ENCODE measurements at places on chromosomes 1 and 21. TPM values are rescaled to one million over a fixed set of nuclear protein-coding genes. Genes with fewer than 3 reads are reported as not detected.
A peak's percentile ranks its signal among the peaks of the same experiment; 100 is the strongest.

DNA sequence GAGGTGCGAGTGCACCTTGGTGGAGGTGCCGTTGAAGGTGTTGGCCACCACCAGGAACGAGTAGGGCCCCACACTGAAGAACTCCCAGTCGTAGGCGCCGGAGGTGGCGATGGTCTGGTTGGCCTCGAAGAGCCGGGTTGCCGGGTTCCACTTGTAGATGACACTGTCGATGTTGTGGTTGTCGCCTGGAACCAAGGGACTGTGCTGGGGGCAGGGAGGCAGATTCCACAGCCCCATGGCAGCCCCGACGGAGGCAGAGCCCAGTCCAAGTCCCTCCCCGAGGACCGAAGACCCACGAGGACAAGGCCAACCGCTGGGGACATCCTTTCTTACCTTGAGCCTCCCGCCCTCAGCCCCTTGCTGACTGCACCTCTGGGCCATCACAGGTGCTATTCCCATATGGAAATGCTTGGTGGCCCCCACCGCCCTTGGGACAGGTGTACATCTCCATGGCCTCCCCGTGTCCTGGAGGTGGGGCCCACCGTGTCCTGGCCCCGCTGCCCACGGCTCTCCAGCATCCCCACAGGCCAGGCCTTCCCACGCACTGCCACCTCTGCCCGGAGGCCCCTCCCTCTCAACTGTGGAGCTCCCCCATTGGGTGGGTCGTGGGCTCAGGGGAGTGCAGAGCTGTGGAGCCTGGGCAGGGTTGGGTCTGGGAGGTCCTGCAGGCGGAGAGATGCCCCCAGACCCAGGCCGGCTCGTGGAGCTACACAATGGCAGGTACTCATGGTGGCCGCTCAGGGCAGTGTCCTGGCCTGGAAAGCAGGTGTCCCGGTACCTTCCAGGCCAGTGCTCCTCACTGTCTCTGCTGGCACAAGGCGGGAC, 17.9 kb downstream of the KRTAP10-1 start:
- no peaks in the 10 kb centered on the region for H3K4me1 ChIP-seq
- H3K27me3 ChIP-seq, result no peaks in the 10 kb centered on the region
- DNase-seq, result no peak
- no peak overlapping the region for H3K27ac ChIP-seq

DNA sequence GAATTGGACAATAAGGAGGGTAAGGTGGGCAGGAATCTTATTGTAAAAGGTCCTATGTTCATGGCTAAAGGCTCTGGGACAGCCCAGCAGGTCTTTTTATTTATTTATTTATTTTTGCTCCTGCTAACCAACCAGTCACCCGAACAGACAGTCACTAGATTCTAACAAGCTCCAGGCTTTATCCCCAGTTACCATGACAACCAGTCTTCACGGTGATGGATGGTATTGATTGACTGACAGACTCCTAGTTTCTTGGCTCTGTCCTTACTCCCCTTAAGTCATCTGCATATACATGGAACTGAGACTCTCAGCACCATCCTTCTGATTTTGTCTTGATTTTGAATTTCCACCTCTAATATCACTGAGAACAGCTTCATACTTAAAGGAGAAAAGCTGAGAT, 44.3 kb downstream of the C8A start:
- H3K4me3 ChIP-seq, result no peak overlapping the region
- H3K27me3 ChIP-seq, result no peaks in the 10 kb centered on the region
- H3K4me1 ChIP-seq, result no peaks in the 10 kb centered on the region

- no peaks in the 10 kb centered on the region for H3K4me1 ChIP-seq
- H3K36me3 ChIP-seq, result no peaks in the 10 kb centered on the region
- no peak overlapping the region for H3K27ac ChIP-seq
- peak; percentile 28 for DNase-seq
Measured at GRCh38 chr1:235557495-235557894, 53.2 kb upstream of the B3GALNT2 start.

GRCh38 chr1:197178998-197179397, 32.5 kb upstream of the ASPM start:
- H3K4me3 ChIP-seq, result no peak overlapping the region
- no peak overlapping the region for H3K27ac ChIP-seq
- no peaks in the 10 kb centered on the region for H3K27me3 ChIP-seq
- no peak for DNase-seq

The ICOSLG gene
- 0.13 TPM for total RNA-seq

DNA sequence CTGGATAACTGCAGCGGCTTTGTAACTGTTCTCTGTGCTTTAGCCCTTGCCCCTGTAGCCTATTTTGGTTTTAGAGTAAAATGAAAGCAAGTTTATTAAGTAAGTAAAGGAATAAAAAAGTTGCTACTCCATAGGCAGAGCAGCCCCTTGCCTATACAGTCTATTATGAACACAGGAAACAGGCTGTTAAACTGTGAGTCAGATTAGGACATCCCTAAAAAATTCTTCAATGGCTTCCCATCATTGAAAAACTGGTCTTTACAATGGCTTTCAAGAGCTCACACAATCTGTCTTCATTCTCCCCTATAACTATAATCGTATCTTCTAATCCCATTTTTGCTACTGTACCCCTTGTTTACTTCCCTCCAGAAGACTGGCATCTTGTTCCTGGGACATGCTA, 43.0 kb downstream of the ATG4C start:
- H3K4me3 ChIP-seq, result no peak overlapping the region
- H3K4me1 ChIP-seq, result no peaks in the 10 kb centered on the region
- DNase-seq, result no peak
- H3K27me3 ChIP-seq, result no peaks in the 10 kb centered on the region
- H3K27ac ChIP-seq, result no peak overlapping the region

The PFKFB2 gene
- total RNA-seq, result 1.0 TPM

DNA sequence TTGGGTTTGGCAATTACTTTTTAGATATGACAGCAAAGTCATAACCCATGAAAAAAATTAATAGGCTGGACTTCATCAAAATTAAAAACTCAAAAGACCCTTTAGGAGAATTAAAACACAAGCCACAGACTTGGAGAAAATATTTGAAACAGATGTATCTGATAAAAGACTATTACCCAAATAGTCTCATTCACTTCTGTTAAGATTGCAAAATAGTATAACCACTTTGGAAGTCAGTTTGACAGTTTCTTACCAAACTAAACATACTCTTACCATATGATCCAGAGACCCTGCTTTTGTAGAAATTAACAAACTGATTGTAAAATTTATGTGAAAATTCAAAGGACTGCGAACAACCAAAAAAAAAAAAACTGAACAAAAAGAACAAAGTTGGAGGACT, 32.5 kb upstream of the SLC44A3 start:
- no peaks in the 10 kb centered on the region for H3K27me3 ChIP-seq
- no peak overlapping the region for H3K27ac ChIP-seq
- H3K4me3 ChIP-seq, result no peak overlapping the region
- H3K4me1 ChIP-seq, result peaks cover 3% of the 10 kb centered on the region
- H3K36me3 ChIP-seq, result no peaks in the 10 kb centered on the region
- DNase-seq, result no peak

DNA sequence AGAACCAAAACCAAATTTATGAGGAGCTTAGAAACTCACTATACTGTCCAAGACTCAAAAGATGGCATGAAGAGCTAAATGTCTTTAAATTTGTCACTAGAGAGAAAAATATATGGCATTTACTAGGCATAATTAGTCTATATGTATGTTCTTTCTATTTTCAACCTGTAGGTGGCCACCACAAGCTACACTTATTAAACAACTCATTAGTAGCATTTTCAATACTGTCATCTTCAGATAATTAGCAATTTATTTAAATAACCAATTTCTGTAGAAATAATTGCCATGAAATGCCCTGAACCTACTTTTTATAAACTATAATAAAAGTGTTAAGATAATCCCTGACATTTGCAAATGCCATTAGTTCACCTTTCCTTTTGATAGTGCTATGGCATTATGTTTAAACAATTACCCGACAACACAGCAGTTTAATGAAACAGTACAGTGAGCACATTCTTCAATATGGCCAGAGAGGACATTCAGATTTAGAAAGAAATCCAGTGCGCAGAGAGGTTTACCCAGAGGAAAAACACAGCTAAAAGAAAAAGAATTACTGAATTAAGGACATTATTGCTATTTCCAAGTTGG, 522.5 kb downstream of the PTBP2 start:
- peak; percentile 30 for DNase-seq
- H3K27ac ChIP-seq, result no peak overlapping the region
- H3K27me3 ChIP-seq, result no peaks in the 10 kb centered on the region
- H3K4me3 ChIP-seq, result no peak overlapping the region

- no peaks in the 10 kb centered on the region for H3K36me3 ChIP-seq
- peak; percentile 5 for DNase-seq
- H3K27ac ChIP-seq, result no peak overlapping the region
- no peaks in the 10 kb centered on the region for H3K4me1 ChIP-seq
- H3K4me3 ChIP-seq, result no peak overlapping the region
- no peaks in the 10 kb centered on the region for H3K27me3 ChIP-seq
Measured at GRCh38 chr1:184986250-184986649, 11.9 kb upstream of the NIBAN1 start.

DNA sequence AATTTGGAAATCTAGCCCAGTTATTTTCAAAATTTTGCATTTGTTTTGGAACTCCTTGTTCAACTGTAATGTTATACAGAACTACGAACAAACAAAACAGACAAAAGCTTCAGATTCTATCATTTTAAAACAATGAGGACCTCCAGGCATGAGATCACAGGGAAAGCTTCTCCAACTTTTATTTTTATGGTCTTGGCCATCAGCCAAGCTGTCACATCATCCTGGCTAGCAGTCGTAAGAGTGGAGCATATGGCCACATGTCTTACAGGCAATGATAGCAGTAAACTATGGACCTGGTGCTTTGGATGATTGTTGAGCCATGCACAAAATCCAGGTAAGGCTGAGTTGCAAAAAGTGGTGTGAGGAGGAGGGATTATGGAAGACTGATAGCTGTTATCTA, 299.6 kb downstream of the LMX1A start:
- DNase-seq, result no peak
- no peaks in the 10 kb centered on the region for H3K27me3 ChIP-seq
- H3K36me3 ChIP-seq, result no peaks in the 10 kb centered on the region
- no peak overlapping the region for H3K27ac ChIP-seq
- H3K4me1 ChIP-seq, result no peaks in the 10 kb centered on the region

DNA sequence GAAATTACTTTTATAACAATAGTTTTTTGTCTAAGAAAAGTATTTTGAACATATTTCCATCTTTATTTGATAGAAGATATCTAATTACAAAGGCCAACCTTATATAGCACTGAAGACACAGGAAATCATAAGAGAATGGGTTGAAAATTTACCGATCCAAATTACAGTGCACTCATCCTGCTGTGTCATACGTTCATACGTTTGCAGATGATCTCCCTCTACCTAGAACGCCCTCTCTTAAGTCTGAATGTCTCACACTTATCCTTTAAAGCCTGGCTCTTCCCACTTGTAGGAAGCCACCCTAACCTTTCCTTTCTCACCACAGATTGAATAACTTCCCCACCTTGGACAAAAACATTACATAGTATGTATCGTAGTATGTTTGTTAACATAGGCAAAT, 9.3 kb downstream of the ASH1L start:
- no peak overlapping the region for H3K27ac ChIP-seq
- no peaks in the 10 kb centered on the region for H3K4me1 ChIP-seq
- no peaks in the 10 kb centered on the region for H3K27me3 ChIP-seq

DNA sequence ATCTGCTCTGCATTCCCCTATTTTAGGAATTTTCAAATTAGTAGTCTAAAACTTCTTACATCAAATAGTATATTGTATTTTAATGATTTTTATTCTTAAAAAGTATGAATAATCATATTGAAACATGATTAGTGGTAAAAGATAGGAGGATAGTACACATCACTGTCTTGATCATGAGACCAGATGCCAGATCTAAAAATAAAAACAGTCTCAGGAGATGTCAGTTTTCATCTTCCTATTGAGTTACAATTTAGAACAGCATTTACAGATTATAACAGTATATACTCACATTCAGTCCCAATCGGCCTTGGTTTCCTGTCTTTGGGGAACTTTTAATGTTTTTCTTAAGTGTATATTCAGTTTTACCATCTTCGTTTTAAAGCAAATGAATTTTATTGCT, 95.9 kb downstream of the USP25 start:
- H3K4me3 ChIP-seq, result no peak overlapping the region
- no peak overlapping the region for H3K27ac ChIP-seq
- DNase-seq, result no peak
- H3K36me3 ChIP-seq, result peaks cover 25% of the 10 kb centered on the region
- H3K27me3 ChIP-seq, result no peaks in the 10 kb centered on the region

The OR14A2 gene
- not detected for total RNA-seq

The MFAP2 gene
- 24.1 TPM for total RNA-seq

- H3K36me3 ChIP-seq, result peaks cover 18% of the 10 kb centered on the region
- H3K27ac ChIP-seq, result no peak overlapping the region
- peaks cover 6% of the 10 kb centered on the region for H3K4me1 ChIP-seq
- no peaks in the 10 kb centered on the region for H3K27me3 ChIP-seq
- H3K4me3 ChIP-seq, result no peak overlapping the region
- no peak for DNase-seq
Measured at GRCh38 chr1:154741741-154742495, 128.2 kb downstream of the KCNN3 start.

The CAMK2N1 gene
- total RNA-seq, result 4.7 TPM

GRCh38 chr1:238830036-238830611, 556.2 kb upstream of the CHRM3 start:
- H3K4me3 ChIP-seq, result no peak overlapping the region
- no peaks in the 10 kb centered on the region for H3K4me1 ChIP-seq
- H3K27me3 ChIP-seq, result no peaks in the 10 kb centered on the region
- DNase-seq, result no peak
- H3K27ac ChIP-seq, result no peak overlapping the region

The GNAT2 gene
- 0.08 TPM for total RNA-seq

DNA sequence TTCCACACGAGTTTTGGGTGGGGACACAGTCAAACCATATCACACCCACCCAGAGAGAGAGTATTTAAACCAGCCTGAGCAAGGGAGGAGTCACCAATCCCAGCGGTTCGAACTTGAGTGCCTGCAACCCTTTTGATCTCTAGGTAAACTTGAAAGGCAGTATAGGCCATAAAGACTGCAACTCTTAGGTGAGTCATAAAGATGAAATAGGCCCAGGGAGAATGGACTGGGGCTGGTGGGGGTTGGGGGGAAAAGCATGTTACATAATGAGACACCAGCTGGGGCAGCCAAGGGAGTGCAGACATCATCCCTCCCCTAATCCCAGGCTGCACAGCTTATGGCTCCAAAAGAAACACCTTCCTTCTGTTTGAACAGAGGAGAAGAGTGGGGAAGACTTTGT, 99.8 kb upstream of the LHX8 start:
- no peak overlapping the region for H3K27ac ChIP-seq
- H3K36me3 ChIP-seq, result no peaks in the 10 kb centered on the region
- no peaks in the 10 kb centered on the region for H3K27me3 ChIP-seq
- no peak overlapping the region for H3K4me3 ChIP-seq

DNA sequence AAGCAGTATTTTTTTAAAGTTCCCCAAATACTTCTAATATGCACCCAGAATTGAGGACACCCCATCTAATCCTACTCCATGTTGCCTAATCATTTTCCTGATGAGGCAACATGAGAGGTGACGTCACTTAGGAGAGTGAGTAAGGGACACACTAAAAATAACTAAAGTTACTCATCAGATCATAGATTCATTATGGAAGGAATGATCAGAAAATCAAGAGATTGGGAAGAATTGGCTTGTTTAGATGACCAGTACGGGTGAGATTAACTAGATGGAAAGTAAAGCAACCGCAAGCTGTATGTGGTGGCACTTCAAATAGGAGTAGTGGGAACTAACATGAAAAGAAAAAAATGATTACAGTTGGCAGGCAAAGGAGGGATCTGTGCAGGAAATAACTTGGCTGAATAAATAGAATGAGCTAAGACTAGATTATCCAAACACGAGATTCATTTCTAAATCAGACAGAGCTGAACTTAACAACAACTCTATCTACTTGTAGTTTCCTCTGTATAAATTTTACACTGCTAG, 61.4 kb upstream of the CXADR start:
- no peaks in the 10 kb centered on the region for H3K27me3 ChIP-seq
- DNase-seq, result no peak
- no peaks in the 10 kb centered on the region for H3K4me1 ChIP-seq
- no peaks in the 10 kb centered on the region for H3K36me3 ChIP-seq
